Vagina (tissue), 2 donors: ENCODE measurements at places on chromosomes 16 and 17.

- no peak for DNase-seq
Observed at GRCh38 chr17:39926135-39926587, 1.2 kb downstream of the ORMDL3 start.

- no peak for DNase-seq
Observed at GRCh38 chr17:20234276-20234675, 225.1 kb downstream of the SPECC1 start.

GRCh38 chr17:30332057-30332542 lies 1.8 kb downstream of the TMIGD1 start:
- DNase-seq, result no peak

- no peak for DNase-seq
Observed at GRCh38 chr16:6406028-6406427, 926.6 kb upstream of the RBFOX1 start.

DNA sequence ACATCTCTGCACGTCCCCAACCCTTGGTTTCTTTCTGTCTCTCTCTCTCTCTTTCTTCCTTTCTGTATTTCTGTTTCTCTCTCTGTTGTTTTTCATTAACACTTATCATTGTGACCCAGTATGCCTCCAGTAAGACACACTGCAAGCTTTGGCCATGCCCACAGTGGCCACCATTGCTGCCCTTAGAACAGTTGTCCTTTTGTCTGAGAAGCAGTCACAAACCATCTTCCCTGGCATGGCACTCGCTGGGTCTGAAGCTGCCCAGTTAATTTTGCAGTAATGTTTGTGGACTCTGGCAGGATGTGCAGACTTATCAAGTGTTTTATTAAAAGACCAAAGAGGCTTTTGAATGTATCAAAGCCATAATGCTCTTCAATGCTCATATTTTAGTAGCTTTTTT lies 146.9 kb downstream of the MSI2 start:
- DNase-seq, result no peak

GRCh38 chr16:50246299-50247122 lies 19.8 kb upstream of the ADCY7 start:
- DNase-seq, result no peak

- DNase-seq, result no peak
Observed at GRCh38 chr17:70106551-70106950, 31.5 kb downstream of the KCNJ16 start.

DNA sequence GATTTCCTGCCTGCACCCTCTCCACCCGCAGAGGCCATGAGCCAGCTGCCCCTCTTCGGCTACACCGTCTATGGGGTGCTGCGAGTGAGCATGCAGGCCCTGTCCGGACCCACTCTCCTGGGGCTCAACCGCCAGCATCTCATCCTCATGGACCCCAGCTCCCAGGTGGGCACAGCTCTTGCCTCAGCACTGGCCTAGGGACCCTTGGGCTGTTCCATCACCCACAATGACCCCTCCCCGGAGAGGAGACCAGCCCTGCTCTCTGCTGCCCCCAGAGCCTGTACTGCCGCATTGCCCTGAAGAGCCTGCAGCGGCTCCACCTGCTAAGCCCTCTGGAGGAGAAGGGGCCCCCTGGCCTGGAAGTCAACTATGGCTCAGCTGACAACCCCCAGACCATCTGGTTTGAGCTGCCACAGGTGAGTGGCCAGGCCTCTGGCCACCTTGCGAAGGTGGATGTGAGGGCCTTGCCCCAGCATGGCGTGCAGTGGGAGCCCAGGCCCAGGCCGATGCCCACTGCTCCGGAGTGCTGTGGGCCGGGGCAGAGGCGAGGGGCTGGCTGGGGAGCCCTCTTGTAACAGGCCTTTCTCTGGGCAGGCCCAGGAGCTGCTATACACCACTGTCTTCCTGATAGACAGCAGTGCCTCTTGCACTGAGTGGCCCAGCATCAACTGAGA lies 7.3 kb upstream of the SMIM5 start:
- DNase-seq, result no peak

DNA sequence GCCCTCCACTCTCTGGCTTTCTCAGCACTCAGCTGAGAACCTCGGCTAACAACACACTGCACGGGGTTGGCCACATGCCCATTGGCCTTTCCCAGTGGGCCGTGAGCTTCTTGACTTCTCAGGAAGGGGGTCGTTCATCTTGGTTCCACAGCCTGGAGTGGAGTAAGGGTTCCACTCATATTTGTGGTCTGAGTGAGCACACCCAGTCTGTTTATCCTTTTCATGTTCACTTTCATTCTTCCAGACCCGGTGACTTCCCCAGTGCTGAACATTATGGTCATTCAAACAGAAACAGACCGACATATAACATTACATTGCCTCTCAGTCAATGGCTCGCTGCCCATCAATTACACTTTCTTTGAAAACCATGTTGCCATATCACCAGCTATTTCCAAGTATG lies 8.2 kb downstream of the MILR1 start:
- no peak for DNase-seq

- DNase-seq, result no peak
Observed at GRCh38 chr17:29369831-29370735, 20.1 kb upstream of the TAOK1 start.

GRCh38 chr17:37062021-37062420 lies 113.3 kb downstream of the AATF start:
- no peak for DNase-seq

DNA sequence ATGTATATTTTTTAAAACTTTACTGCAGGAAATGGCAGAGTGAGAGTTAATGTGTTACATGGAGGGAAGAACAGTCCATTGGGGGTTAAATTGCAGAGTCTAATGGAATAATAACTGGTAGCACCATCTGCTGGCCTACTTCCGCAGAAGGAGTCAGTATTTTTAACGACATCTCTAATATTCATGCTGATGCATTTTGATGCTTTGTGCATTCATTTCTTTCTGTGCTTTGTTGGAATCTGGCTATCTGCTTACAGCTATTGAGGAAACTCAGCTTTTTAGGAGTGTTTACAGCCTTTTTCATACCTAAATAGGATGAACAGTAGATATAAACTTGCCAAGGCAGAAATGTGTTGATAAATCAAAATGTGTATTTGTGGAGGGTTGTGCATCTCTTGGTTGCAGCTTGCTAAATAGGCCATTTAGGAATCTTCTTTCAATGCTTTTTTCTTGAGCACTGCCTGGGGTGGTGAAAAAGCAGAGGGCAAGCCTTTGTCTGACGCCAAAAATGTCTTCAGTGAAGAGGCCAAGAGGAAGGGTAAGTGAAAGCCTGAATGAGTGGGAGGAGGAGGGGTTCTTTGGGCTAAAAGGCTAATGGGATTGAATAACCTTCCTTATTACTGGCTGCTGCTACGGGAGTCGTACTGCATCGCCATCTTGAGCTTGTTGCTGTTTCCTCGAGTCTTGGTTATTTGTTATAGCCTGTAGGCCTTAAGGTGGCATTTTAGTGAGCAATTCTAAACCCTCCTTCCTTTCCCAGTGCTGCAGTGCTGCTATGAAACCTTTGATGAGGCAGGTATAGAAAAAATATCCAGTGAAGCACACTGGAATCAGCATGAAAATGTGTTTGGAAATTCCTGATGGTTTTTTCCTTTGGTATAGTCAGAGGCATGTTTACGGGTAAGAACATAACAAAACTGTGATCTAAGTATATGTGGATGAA lies 153.3 kb downstream of the CHD9 start:
- DNase-seq, result no peak

DNA sequence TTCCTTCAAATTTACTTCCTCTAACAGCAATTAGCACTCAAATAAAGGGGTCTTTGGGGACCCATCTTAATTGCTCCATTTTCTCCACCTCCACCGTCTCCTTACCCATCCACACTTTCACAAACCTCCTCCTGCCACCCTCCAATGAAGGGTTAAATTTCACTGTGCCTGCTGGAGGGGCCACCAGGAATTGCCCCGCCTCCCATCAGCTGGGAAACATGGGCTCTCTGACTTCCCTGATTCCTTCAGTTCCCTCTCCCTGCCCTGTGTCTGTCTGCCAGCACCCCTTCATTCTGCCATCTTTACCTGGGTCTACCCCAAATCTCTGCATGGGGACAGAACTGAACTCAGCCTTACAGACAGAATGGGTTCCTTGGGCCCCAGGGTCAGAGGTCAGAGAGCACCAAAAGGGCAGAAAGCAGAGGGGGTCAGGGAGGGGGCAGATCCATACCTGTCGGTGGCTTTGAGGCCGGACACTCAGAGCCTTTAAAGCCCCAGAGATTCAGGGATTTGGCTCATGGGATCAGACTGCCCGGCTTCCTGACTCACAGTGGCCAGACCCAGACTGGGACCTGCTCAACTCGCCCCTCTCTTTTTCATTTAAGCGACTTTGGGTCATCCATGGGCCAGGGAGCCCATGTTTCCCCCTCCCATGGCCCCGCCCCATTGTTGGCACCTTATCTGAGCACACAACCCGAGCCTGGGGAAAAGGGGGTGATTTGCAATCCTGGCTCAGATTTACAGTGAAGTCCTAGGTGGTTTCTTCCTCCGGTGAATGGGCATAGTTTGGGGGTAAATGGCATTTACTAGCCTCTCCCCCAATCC lies 17.6 kb upstream of the SP2 start:
- DNase-seq, result no peak

GRCh38 chr16:68659412-68660358 lies 14.6 kb downstream of the CDH3 start:
- no peak for DNase-seq

DNA sequence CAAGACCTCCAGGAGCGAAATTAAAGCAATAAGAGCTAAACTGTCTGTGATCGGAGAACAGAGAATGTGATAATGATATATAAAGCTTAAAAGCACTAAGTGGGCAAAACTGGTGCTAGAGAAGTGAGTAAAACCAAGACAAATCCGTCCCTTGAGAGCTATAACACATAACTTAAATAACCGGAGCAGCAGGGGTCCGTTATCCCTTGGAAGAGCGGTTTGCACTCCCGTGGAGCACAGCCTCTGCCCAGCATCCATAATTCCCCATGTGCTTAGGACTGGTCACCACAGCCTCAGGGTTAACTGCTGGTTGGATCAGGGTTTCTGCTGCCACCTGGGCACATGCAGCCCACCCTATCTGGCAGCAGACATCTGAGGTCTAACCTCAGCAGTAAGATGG lies 489.0 kb downstream of the NPIPA7 start:
- DNase-seq, result no peak

- no peak for DNase-seq
Observed at GRCh38 chr16:78889346-78889745, 711.2 kb downstream of the MAF start.

- DNase-seq, result no peak
Observed at GRCh38 chr16:27320261-27321012, 6.7 kb downstream of the IL4R start.
